Adipocyte (in vitro differentiated cells): ENCODE measurements at places on chromosomes 12 and 14.
A peak's percentile ranks its signal among the peaks of the same experiment; 100 is the strongest.

GRCh38 chr12:13404631-13405473 lies 208.3 kb downstream of the EMP1 start:
- no peak for DNase-seq

DNA sequence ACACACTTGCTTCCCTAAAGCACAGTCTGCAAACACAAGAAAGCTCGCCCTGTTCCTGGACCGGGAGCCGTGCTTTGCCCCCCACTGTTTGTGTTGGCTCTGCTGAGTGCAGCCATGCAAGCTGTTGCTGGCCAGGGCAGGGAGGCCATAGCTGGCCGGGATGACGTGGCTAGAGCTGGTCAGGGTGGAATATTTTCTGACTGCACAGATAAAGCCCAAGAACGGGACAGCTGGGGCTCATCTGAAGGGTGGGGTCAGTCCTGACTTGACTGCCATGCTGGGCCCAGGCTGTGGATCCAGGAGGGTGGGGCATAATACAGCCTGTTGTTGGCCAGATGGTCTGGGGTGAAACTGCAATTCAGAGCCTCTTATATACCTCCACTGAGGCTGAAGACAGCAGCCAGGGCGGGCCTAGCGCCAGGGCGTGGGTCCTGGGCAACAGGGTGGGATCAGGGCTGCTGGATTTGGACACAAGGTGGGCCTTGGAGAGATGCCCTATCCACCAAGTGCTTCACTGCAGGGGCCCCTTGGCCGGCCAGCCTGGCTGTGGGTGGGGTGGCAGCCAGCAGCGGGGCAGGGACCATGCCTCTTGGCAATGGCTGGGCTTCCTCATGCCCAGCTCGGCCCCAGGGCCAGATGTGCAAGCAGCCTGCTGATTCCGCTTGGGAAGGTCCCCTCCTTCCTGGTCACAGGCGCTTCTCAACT lies 14.8 kb downstream of the KMT5A start:
- DNase-seq = no peak

DNA sequence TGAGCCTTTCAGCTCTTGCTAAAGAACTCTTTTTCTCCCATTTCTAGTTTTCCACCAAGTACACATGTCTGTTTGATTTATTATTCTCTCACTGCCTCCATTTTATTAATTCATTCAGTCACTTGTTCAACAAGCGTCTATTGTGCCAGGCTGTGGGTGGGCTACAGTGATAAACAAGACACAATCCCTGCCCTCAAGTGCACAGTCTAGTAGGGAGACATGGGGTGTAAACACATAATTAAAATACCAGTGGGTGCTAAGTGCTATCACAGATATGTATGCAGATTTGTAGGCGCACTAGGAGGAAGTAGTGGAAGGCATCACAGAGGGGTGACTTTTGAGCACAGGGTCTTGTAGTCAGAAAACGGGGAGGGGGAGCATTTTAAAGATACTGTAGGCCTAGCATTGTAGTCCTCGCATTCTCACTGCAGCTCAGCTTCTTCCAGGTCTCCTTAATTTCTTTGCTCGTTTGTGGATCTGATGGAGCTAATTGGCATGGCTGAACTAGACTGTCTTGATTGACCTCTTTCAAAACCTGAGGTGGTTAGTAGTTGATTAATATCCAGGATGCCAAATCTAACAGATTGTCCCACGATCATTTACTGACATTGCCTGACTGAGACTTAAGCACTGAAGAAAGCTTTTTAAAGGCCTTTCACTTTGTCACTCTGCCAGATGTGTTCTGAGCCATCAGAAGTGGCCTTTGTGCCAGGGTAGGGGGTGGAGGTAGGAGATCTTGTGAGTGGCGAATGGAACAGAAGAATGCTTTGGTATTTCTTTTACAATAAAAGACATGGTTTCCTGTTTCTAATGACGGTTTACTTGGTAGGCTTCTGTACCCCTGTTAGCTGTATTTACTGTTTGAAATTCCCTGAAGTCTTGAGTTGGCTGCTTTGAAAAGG lies 116.9 kb downstream of the DIP2B start:
- no peak for DNase-seq

DNA sequence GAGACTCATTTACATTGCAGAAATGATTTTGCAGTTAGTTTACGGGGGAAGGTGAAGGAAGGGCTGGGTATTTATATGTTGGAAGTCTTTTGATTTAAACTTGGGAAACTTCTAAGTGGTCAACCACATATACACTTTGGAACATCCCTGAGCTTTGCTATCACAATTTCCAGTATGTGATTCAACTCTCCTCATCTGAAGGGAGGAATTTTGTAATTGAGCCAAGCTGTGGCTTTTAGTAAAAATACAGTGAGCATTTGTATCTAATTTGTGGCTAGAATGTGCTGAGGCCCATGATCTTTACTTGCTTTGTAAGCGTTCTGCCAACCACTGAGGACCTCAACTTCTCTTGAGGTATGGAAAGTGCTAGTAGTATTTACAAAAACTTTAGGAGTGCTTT lies 235.0 kb upstream of the PDZRN4 start:
- peak; percentile 53 for DNase-seq

GRCh38 chr12:109871668-109872314 lies 8.6 kb downstream of the GLTP start:
- DNase-seq = no peak

GRCh38 chr14:99391671-99392070 lies 89.0 kb downstream of the SETD3 start:
- no peak for DNase-seq

GRCh38 chr12:50387487-50387886 lies 8.9 kb downstream of the FAM186A start:
- DNase-seq = peak; percentile 59

DNA sequence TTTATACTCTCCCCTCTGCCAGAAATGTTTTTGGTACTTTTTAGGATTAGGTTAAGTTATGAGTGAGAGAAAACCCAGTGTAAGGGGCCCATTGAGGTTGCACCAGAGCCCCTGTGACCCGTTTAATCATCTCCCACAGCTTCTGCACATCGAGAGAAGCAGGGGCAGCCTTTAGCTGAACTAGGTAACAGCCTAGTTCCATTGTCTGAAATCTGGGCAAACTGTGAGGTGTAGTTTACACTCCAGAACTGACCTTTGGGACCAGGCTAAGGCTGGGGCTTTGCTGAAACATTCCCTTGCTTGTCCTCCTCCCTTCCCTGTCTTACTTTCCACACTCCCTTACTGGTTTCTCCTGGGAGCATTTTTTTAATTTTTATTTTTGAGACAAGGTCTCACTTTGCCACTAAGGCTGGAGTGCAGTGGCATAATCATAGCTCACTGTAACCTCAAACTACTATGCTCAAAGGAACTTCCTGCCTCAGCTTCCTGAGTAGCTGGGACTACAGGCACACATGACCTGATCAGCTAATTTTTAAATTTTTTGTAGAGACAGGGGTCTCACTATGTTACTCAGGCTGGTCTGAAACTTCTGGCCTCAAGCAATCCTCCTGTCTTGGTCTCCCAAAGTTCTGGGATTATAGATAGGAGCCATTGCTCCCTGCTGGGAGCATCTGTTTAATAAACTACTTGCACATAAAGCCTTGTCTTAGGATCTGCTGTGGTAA lies 25.9 kb upstream of the DHRS2 start:
- DNase-seq = no peak

- DNase-seq = no peak
Measured at GRCh38 chr12:83186419-83186818, 499.7 kb downstream of the TMTC2 start.

DNA sequence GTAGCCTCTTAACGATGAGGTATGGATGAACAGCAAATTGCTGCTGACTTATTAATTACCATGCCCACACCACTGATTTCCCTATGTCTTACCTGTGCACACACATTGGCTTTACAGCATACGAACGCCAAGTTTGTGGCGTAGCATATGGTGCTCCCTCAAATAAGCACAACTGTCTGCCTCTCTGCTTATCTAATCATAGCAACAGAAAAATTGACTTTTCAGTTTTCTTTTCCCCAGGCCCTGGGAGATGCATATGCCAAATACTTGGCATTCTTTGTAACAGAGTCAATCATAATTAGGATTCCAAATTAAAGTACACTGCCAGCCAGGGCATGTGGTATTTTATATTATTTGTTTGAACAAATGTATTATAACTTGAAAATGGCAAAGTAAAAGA lies 625.5 kb downstream of the DIO2 start:
- peak; percentile 62 for DNase-seq

DNA sequence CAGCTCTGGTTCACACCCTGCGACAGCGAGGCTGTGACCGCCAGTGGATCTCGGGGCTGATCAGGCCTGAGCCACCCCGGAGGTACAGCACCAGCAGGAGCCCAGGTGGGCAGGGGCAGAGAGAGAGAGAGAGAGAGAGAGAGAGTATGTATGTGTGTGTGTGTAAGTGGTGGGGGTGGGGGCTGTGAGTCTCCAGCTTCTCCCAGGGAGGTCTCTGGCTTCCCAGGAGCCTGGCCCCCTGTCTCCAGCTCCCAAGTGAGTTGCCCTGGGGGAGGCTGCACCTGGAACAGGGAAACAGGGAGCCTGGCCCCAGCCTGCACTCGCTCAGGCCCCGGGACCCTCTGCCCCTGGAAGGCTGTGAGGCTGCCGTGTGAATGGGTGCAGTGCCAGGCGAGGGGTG lies 2.0 kb downstream of the C14orf180 start:
- no peak for DNase-seq

DNA sequence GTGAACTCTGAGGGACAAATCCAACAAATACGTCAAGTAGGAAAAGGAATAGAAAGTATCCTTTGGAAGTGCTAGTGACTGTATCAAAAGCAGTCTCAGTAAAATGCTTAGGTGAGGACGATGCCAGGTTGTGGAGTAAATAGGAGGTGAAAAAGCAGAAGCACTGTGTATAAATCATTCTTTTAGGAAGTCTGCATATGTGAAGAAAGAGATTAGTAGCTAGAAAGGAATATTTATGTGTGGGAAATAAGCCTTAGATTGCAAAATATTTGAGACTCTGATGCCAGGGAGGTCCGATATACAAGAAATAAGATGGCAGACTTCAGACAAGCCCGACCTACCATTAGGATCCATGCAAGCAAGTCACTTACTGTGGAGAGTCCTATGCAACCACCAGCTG lies 7.9 kb downstream of the CEP128 start:
- no peak for DNase-seq

- peak; percentile 92 for DNase-seq
Measured at GRCh38 chr14:61965030-61965745, 203.0 kb downstream of the SNAPC1 start.

GRCh38 chr12:62530596-62530995 lies 64.0 kb downstream of the MON2 start:
- peak; percentile 81 for DNase-seq

GRCh38 chr12:24111616-24112015 lies 162.1 kb upstream of the SOX5 start:
- no peak for DNase-seq

DNA sequence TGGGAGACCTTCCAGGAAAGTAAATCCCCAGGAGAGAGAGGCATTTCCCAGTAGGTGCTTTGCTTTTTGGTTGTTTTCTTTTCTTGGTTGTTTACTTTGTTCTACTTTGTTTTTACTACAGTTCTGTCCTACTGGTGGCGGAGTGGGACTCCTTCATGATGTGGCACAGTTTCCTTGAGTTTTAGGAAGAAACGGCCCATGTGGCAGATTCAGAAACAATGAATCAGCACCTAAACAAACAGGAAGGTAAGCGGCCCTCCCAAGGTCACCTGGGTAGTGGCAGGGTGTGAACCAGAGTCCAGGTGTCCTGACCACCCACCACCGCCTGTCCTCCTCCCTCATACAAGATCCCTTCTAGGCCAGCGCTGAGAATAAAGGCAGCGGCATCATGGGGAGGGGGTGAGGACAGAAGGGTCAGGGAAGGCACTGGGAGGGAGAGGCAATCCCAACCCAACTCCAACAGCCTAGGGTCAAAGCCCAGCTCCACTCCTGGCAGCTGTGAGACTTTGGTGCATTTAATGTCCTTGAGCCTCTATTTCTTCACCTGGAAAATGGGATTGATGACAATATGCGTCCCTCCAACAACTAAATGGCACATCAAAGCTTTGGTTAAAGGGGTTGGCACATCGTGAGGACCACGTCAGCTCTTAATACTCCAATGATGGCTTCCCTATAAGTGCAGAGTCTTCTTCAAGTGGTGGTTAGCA lies 111.5 kb upstream of the BCL2L14 start:
- no peak for DNase-seq
